ENCODE measurements at places on chromosomes 16 and 17.

DNA sequence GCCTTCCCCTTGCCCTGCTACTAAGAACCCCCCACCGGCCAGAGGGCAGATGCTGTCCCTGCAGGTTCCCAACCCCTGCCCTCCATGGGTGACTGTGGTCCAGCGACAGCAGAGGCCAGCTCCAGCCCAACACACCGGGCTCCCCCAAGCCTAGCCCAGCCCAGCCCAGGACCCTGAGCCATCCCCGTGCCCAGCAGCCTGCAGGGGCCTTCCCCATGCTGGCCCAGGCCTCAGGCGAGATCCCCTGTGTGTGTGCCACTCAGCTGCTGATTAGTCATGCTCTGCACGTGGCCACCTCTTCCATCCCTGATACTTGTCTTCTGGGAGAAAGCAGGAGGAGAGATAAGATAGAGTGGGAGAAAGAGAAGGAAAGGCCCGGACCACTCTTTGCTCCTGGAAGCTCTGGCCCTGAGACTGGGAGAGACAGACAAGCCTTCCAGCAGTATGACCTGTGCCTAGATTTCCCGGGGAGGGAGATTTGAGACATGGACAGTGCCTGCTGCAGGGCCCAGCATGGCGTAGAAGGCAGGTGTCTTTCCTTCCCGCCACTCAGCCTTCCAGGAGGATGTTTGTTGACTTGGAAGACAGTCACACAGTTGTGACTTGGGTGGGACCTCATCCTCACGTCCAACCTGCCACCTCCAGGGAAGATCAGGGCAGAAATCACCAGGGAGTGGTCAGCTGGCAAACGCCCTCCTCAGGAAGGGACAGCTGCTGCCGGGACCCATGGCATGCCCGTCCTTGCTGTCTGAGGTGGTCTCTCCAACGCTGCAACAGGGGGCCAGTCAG, 41.3 kb upstream of the RASD1 start:
- no peak for DNase-seq

DNA sequence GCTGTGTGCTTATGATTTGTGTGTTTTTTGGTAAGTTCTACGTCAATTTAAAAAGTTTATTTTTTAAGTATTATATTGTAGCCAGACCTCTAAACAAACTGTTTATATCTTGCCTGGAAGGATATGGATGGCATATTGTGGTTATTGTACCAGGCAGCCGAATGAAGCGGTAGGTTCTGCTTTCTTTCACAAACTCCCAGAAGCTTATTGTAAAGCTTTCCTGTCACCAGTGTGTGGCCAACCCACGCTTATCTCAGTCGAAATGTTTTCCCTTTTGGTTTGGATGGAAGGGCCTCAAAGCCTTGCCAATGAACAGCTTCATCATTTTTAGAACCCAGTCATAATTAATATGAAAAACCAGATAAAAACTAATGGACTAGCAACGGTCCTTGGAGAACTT, 53.1 kb downstream of the CYB5B start:
- no peak for DNase-seq

DNA sequence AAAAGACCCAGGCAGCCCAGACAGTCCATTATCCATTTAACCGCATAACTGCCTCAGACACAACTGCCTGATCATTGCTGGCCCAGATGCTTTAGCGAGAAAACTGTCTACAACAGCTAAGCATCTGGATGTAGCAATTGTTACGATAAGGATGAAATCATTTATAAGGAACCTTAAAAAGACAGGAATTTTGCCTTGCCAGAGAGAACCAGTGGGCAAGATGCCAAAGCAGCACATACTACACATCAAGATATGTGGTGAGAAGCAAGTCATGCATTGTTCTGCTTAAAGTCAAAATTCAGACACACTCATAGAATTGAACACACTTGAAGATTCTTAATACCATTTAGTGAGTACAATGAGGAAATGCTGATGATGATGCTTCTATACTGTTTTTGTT, 1525.3 kb downstream of the CDH8 start:
- DNase-seq: no peak

DNA sequence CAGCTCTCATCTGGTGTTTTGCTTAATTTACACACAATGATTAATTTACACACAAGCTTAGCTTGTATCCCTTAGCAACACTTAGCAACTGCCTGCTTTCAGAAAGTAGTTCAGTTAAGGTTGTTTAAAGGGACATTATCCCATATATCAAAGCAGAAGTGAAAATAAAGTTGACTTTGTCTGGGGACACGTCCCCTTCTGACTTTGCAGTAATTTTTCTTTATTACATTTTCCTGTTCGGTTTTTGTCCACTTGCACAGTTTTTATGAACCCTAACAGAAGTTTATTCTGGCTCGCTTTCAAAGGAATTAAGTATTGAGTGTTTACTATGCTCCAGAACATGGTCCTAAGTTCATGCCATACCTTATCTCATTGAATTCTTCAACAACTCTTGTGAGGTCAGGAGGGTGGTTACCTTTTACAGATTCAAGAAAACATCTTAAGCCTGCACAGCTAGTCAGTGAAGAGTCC, 41.5 kb downstream of the ARHGAP44 start:
- no peak for DNase-seq

DNA sequence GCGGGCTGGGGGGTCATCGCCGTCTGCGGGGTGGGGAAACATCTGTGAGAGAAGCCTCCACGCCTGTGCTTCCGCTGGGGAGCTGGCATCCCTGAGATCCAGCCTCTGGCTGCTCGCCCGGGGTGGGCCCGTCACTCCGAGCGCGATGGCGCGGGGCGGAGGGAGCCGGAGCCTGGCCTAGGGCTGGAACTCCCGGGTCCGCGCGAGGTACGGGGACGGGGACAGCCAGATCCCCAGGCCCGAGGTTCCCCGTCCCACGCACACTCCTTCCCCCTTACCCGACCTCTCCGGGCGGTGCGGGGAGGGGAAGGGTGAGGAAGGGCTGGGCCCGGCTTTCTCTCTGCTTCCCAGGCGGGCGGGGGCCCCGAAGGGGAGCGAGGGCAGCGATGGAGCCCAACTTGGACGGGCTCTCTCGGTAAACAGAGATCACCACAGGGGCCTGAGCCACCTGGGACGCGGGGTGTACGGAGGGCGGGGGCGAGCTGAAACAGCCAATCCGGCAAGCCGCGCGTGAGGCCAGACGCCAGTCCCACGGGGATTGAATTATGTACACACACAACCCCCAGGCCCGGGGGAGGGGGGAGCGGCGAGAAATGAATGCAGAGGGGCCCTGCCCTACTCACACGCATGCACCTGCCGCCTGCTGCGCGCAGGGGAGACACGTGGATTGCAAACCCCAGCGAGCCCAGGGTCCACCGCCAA, at the start of gene SLC16A11:
TSS of gene SLC16A11 (minus strand) at position 596 of the 702 bp plus-strand sequence. CDS start at position 17, 579 bp downstream.
- peak; percentile 72 for DNase-seq

Measured in NCI-H526 (cell line).